ENCODE measurements at places on chromosomes 6 and 20.

DNA sequence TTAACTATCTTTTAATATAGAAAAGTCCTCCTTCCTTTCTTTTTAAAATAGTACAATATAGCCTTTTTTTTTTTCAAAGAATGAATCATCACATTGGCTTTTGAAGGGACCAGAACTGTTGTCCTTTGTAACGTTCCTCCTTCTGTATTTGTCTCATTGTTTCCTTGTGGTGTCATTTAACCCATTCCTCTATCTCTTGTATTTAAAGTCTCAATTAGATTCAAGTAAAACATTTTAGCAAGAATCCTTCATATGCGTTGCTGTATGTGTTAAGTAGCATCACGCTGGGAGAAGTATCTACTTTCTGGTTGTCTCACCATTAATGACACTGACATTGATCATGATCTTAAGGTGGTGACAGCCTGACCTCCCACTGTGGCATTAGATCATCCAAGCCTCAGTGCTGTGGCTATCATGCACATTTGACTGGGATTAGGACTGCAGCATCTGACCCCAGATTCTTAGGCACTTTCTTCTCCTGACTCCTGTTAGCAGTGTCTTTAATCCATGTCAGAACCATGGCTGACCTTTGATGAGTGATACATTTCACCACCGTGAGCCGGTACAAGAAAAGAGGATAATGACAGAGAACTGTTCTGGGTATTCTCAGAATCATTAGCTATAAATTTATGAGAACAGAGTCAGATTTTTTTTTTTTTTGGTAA lies 67.5 kb upstream of the TFB1M start:
- no peak for DNase-seq

DNA sequence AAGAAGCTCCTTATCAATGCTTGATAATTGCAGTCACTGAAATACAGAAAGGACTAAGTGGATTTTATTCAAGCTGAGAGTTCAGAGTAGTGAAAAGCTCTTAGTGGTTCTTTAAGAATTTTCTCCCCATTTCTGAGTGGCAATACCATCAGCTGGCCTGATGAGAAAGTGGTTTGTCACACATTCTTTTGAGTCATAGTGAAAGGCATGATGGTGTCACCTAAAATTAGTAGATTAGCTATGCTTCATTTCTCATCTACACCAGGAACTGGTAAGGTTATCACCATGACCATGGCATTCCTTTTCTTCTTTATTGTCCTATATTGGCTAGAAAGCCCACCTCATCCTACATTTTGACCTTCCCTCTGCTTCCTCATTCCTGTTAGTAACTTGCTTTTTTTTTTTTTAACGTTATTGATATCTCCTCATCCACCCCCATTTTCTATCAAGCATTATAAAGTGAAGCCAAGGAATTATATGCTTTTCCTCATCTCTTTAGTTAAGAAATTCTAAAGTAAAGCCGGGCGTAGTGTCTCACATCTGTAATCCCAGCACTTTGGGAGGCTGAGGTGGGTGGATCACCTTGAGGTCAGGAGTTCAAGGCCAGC lies 67.4 kb upstream of the LOC128125822 start:
- DNase-seq = no peak

DNA sequence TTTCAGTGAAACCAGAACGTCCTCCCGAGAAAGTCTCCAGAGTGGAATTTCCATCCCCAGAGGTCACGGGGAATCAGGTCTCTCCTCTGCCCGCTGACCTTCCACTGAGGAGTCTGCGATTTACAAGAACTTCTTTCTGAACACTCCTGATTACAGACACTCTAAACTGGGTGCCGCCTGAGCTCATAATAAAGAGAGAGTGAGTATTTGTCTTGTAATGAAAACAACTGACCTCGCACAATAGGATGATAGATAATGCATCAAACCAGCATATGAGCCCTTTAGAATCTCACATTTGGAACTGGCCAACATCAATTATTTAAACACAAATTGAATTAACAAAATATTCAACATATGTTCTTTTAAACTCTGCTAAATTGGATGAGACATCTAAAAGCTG lies 47.5 kb downstream of the DLL1 start:
- no peak for DNase-seq

GRCh38 chr6:42260396-42260888 lies 42.8 kb upstream of the MRPS10 start:
- DNase-seq = no peak

GRCh38 chr20:16100767-16101166 lies 472.5 kb downstream of the KIF16B start:
- DNase-seq = no peak

- no peak for DNase-seq
Measured at GRCh38 chr20:37955511-37955910, 52.6 kb downstream of the VSTM2L start.

DNA sequence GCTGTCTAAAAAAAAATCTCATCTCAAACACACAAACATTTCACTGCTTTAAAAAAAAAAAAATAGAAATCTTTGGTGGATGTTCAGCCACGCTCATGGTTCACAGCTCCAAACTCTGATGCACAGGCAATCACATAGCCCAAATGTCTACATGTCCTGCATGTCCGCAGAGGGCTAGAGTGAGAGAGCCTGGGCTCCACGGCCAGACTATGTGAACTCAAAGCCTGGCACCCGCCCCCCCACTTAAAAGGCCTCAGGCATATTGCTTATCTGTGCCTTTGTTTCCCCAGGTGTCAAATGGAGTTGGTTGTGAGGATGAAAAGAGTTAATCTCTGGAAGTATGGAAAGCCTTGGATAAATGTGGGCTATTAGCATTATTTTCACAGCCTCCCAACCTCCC lies 10.5 kb upstream of the PTGIS start:
- no peak for DNase-seq

DNA sequence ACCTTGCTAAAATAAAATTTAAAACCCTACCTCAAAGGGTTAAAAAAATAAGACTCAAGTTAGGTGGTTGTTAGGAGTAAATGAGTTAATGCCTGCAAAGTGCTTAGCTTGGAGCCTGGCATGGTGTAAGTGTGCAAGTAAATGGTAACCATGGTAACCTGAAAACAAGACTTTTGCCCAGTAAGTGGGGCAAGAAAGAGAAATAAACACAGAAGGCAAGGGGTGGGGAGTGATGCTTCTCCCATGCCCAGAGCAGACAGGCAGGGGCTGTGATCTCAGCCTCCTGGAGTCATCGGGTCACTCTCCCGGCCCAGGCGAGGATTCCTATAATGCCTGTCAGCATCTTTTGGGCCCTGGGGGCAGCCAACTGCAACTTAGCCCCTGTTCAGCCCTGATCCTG lies 59.2 kb upstream of the SLC32A1 start:
- DNase-seq = no peak

DNA sequence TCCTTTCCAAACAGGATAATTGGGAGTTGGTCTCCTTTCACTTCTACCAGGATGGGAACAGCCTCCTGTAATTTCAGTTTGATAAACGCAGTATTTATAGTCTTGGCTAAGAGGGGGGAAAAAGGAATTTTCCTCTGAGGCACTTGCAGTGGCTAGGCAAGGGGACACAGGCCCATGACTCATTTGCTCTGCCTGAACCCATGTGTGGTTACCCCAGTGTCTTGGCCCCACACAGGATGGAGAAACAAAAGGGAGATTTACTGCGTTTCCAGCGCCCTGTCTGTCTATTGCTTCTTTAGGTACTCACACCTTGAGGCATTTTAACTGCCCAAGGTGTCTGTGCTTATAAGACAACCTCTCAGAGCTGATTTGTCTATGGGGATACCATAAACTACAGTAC lies 74.8 kb upstream of the NEDD9 start:
- DNase-seq = no peak

DNA sequence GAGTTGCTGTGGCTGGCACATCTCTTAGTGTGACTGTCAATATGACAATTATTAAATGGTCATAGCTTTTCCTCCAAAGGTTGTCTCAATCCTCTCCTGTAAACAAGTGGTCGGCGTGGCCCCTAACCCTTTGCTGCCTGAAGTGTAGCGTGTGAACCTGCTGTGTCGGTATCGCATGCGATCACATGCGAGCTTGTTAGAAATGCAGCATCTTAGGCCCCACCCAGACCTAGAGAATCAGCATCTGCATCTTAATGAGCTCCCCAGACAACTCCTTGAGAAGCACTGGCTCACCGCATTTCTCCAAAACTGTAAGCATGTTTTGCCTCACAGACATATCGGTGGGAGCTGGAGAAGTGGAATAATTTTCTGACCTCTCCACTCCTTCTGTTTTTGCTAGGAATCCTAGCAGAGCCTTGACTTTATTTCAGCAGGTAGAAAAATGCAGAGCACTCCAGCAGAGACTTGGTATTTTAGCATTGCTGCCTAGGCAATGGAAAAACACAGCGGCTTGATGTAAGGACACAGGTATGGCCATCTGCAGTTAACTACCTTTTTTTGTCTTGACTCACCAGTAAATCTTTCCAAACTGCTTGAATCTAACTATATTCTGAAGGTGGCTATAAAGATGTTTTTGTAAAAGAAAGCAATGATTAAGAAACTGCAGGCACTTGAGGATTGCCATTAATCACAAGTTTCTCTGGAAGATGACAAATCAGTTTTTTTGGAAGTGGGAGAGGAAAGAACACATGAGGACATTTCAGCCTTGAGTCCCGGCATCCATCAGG lies 67.6 kb downstream of the PSMG4 start:
- DNase-seq = no peak

DNA sequence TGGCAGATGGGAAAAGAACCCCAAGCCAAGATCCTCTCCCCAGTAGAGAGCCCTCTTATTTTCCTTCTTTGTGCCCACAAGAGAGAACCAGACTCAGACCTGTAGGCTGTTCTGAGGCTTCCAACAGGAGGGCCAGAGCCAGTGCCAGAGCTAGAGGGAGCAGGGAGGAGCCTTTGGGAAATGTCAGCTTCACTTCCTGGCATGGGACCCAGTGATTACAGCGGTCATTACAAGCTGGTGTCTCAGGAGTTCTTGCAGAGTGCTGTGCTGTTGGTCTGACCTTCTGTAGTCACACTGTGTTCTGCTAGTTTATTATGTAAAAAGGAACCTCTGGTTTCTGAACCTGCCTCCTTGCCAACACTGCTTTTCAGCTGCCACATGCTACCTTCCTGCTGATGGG lies 38.9 kb downstream of the STK35 start:
- DNase-seq = no peak

GRCh38 chr6:84579404-84579803 lies 185.0 kb downstream of the TBX18 start:
- no peak for DNase-seq
